ENCODE measurements at places on chromosomes 7 and 10.

DNA sequence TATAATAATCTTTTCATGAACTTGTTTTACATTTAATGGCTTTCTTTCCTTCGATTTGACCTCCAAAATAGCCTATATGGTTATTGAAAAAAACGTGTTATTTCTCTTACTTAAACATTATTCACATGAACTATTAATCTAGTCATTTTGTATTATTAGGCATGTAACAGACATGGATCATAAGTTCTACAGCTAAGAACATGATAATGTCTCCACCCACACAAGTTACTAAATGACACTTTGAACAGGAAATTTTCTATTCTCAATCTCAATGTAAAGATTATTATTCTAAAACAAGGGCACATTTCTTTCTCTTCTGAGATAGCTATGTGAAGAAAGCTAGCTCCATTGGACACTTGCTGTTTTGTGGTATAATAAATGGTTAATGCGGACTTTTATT lies 10.0 kb downstream of the LAMB4 start:
- DNase-seq, result no peak

DNA sequence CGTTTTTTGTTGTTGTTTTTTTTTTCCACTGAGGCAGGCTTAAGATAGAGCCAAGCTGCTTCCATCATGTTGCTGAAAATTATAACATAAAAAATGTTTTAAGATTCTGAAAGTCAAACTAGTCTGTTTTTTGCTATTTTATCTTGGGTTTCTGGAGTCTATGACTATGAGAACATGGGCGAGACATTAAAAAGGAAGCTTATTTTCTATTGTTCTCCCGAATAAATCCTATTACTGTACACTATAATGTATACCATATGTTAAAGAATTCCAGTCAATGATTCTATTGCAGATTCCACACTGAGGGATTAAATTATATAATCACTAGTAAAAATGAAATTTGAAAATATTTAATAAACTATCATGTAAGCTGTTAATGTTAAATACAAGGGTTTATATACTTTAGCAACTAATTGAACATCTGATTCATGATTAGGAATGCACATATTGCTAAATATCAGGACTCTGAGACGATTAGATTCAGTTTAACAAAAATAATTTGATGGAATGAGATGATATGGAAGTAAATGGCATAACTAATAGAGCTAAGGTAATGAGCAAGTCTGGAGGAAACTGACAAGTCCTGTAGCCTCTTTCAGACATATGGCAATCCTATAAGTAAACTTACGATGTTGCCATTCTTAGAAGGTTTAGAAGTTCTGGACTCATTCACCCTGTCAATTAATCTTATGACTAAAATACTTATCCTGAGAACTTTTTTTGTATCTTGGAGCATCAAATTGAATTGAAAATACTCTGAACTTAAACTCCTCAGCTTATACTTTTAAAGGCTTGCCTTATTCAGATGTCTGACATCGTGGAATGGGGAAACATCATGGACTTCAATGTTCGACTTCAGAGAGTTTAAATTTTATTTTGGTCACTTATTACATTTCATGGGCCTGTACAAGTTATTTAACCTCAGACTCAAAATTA lies 294.8 kb upstream of the DGKB start:
- DNase-seq, result no peak

DNA sequence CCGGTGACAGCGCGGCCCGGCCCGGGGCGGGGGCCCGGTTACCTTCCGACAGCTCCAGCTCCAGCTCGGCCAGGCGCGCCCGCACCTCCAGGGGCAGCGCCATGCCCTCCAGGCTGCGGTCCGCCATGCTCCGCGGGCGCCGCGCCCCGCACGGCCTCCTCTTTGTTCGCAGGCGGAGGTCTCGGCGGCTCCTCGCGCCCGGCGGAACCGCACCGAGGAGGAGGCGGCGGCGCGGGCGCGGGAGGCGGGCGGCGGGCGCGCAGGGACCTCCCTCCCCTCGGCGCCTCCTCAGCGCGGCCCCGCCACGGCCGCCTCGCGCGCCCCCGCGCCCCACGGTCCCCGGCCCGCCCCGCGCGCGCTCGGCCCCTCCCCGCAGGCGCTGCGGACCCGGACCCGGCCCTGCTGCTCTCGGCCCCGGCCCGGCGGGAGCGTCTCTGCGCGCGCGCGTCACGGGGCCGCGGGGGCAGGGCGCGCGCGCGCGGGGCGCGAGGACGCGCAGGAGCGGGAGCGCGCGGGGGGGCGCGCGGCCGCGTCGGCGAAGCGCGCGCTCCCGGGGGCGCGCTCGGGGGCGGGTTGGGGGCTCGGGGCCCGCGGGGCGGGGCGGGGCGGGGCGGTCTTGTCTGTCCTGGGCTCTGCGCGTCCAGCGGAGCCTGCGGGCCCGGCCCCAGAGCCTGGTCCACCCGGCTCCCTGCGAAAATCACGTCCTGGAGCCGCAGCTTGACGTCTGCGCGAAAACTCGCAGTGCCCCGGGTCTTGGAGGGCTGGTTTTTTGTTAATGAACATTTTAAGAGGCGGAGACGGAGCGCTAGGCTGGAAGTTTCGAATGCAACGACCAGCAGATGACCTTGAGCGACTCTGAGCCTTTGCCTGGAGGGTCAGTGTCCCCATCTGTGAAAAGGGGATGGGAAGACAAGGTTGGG lies at the start of gene DIP2C:
Gene DIP2C (minus strand): TSS at position 217 of the 920 bp plus-strand sequence. CDS start 90 bp downstream, at position 127.
- DNase-seq, result no peak

- peak; percentile 83 for DNase-seq
Measured at GRCh38 chr10:34319197-34319846, 495.8 kb downstream of the PARD3 start.

DNA sequence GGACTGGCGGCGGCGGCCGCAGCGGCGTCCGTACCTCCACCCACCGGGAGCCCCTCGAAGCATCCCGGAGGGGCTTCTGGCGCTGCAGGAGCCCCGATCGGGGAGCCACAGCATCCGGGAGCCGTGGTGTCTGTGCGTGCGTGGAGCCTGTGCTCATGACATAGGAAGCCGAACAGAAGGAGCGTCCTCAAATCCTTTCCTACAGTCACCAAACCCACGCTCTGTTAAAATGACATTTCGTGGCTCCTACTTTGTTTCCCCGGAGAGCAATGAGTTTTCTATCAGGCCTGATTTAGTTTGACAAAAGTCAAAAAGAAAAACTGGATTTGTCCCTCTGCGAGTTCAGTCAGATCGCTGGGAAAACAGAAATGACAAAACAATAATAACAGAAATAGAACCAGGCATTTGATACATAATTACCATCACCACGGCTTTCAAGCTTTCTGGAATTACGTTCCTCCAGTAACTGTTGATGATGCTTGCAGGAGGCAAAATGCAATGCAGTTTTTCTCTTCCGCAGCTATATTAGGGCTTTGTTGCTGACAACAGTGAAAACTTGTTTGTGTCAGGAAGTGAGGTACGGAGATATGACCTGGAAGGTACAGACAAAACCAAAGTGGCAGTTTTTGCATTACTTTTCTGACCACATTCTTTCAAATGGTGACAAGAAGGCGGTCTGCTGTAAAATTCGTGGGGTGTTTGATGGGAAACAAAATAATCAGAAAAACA lies 219.3 kb upstream of the MKLN1 start:
- no peak for DNase-seq

GRCh38 chr7:5396999-5397663 lies 26.5 kb downstream of the TNRC18 start:
- no peak for DNase-seq

DNA sequence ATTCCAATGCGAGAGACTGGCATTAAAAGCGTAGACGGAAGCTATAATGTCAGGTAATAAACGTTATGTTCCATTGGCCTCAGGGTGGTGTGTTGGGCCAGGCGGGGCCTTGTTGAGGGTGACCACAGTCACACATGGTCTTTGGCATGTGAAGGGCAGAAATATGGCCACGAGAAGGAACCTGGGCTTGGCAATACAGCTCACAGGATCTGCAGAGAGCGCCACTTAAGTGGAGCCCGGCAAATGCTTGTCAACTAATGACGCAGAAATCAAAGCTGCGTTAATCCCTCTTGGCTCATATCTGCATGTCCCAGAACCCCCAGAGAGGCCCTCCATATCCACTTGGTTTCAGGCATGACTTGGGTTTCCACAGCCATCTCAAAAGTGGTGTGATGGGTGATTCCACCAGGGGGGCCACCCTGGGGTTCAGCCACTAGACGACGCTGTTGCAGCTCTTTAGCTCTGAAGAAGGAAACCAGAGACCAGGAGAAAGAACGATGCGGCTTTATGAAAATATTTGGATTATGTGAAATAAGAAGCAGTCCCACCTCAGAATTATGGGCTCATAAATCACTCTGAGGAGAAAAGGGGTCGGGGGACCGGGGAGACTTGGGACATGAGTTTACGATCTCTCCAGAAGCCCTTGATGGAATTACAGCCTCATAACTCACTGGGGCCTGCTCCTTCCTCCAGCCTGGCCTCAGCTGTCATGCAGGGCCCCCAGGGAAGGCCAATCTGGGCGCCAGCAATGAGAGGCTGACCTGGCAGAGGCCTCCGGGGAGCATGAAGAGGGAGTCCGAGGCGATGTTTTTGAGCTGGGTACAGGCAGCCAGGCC lies 462.5 kb downstream of the PLXNA4 start:
- no peak for DNase-seq

GRCh38 chr7:29937132-29937531 lies 52.5 kb downstream of the SCRN1 start:
- DNase-seq, result no peak

DNA sequence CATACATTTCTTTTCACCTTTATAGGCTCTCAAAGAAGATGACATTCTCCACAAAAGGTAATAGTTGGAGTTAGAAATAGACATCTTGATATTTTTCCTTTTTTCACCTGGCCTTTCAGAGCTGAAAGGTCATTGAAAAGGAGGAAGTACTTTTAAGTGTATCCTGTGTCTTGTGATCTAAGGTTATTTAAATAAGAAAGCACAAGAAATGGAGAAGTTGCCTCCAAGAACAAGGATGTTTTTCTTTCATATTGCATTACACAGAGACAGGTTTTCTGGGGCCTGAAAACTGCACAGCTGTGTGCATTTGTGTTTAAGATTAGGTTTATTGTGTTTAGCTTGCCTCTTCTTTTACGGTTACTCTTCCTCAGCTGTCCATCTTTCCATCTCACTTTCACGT lies 103.4 kb upstream of the SEMA3D start:
- no peak for DNase-seq

- no peak for DNase-seq
Measured at GRCh38 chr7:144656965-144657517, 178.8 kb downstream of the TPK1 start.

DNA sequence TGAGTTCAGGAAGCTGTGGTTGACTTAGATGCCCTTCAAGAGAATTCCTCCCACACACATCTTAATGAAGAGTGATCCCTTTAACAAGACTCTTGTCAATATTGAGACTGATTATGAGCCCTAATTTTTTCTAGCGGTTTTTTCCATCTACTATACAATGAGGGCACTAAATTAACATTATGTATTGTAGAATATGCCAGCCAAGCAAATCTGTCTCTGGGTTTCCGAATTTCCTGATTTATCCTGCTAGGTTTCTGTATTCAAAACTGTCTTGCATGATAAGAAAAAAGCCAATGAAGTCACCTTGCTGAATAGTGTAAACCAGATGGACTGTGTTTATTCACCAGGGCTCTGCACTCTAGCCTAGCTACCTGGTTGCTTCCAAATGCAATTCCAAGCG lies 224.2 kb upstream of the KMT2E start:
- no peak for DNase-seq

- DNase-seq, result no peak
Measured at GRCh38 chr10:110392868-110393740, 88.4 kb upstream of the SMNDC1 start.

- no peak for DNase-seq
Measured at GRCh38 chr7:23544913-23545354, 13.2 kb upstream of the TRA2A start.

DNA sequence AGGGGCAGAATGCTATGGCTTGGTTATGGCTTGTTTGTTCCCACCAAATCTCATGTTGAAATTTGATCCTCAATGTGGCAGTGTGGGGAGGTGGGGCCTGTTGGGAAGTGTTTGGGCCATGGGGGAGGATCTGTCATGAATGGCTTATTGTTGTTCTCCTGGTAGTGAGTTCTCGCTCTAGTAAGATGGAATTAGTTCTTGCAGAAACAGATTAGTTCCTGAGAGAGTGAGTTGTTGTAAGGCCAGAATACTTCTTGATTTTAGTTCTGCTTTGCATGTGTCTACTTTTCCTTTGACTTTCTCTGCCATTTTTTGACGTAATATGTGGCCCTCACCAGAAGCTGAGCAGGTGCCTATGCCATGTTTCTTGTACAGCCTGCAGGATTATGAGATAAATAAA lies 188.2 kb downstream of the KIF20B start:
- DNase-seq, result no peak

DNA sequence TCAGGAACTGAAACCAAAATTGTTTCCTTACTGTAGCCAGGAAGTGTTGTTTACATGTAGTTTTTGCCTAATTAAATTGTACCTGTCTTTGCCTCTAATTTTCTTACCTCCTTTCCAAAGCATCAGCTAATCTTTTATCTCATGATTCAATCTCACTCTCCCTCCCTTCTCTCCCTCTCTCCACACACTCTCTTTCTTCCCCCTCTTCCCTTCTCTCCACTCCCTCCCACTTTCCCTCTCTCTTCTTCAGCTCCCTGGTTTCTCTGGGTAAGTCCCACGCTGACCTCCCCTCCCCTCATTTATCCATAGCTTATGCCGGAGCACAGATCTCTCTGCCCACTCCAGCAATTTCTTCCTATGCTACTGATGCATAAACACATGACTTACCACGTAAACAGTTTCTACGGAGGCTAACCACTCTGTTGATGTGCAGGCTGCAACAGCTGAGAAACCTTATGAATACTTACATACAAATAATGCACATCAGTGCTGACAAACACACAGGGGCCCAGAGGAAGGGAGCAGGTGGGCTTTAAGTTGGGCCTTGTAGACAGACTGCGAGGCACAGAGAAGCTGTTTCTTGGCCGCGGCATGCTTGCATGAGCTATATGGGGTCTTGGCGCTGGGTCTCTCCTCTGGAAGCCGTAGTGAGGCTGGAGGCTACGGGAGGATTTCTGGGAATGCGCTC lies 174.4 kb upstream of the PLXNA4 start:
- no peak for DNase-seq

GRCh38 chr10:128125416-128125943 lies 743 bp downstream of the MKI67 start:
- DNase-seq, result no peak

- DNase-seq, result no peak
Measured at GRCh38 chr7:143015084-143015483, 11.8 kb downstream of the OR9A2 start.

DNA sequence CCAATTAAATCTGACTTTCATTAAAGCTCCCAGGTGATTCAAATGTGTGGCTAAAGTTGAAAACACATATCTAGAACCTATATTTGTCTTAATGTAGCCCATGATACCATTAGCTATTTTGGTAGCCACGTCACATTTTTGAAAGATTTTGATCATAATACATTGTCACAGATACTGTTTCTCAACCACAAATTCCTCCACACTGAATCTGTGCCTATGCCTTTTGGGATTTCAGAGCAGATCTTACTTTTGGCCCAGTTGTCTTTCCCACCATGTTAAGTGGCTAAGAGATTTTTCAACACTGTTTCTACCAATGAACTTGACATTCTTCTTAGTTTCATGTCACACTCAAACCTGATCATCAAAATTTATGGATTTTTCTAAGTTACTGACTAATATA lies 47.4 kb downstream of the CH25H start:
- no peak for DNase-seq

- DNase-seq, result no peak
Measured at GRCh38 chr7:140596519-140597427, 43.8 kb downstream of the DENND2A start.

All from AG04449 (cell line).